Stimulated activated CD4-positive, alpha-beta T cell treated with anti-CD3 and anti-CD28 coated beads, Interleukin-1b, Interleukin-23, amount 100 ng/mL, for 24 hours (primary cell): ENCODE measurements at places on chromosomes 12 and 14.

DNA sequence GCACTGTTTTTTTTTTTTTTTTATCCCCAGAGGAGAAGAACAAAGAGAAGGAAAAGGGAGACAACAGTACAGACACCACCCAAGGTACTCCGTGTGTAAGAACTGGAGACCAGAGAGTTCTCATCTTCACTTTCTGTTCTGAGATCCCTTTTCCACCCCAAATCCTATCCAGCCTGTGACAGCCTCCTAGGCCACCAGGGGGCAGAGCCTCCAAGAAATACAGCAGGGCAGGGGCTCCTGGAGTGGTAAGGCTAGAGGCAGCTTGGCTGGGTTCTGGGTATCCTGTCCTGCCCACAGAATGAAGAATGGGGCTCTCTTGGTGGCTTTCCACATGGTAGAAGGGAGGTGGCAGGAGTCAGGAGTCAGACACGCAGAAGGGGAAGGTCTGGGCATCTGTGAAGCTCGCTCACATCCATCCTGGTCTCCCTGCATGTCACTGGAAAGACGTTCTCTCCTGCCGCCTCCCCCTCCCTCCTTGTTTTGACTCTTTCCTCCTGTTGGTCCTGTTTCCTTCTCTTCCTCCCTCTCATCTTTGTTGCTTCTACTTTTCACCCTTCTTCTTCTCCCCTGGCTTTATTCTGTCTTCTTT is 12.0 kb downstream of the CLSTN3 start:
- peak; percentile 36 for DNase-seq

GRCh38 chr12:10214895-10215267 is 2.2 kb downstream of the GABARAPL1 start:
- no peak for DNase-seq

GRCh38 chr14:53231171-53231570 is 78.0 kb upstream of the DDHD1 start:
- DNase-seq = no peak

DNA sequence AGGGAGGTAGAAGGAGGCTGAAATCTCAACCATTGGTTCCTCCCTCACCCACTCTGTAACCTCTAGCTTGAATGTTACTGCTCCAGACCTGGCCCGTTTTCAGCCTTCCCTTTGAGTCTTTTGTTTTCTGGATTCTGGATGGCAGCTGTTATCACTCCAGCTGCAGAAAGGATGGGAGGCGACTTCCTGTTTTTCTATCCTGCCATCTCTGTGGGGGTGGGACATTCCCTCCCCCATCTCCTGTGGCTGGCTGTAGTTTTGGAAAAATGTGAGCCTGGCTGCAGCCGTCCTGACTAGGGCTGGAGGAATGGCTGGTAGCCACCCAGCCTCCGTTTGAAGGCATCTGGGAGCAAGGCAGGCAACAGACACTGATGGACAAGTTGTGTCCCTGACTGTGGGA is 2.9 kb upstream of the PPFIBP1 start:
- no peak for DNase-seq

DNA sequence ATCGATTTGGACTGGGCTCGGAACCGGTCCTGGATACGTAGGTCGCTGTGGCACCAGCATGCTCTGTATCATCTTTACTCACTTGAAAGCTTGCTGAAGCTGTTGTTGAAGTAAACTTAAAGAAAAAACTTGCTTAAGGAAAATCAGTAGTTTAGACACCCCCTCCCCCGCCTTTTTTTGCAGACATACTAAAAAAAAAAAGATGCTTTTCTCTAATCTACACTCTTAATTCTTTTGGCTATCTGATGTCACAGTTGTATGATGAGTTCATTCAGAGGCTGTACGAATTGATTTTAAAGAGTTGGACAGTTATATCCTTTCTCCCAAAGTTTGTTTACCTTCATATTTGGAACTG is 865 bp downstream of the FRS2 start:
- DNase-seq = no peak

DNA sequence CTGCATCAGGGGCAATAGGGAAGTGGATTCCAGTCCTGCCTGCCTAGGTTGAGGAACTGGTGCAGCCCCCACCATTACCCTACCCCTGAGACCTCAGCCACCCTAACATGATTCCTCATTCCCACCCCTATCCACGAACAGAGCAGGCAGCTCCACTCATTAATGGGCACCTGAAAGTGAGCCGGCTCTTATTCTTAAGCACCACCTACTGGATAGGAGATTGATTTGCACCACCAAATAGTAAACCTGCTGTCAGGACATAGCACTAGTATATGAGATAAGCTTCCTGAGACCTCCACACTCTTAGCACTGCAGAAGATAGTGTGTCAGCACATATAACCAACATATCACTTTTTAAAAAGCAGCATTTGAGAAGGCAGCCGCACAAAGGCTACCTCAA is 573.2 kb downstream of the SOX5 start:
- no peak for DNase-seq

DNA sequence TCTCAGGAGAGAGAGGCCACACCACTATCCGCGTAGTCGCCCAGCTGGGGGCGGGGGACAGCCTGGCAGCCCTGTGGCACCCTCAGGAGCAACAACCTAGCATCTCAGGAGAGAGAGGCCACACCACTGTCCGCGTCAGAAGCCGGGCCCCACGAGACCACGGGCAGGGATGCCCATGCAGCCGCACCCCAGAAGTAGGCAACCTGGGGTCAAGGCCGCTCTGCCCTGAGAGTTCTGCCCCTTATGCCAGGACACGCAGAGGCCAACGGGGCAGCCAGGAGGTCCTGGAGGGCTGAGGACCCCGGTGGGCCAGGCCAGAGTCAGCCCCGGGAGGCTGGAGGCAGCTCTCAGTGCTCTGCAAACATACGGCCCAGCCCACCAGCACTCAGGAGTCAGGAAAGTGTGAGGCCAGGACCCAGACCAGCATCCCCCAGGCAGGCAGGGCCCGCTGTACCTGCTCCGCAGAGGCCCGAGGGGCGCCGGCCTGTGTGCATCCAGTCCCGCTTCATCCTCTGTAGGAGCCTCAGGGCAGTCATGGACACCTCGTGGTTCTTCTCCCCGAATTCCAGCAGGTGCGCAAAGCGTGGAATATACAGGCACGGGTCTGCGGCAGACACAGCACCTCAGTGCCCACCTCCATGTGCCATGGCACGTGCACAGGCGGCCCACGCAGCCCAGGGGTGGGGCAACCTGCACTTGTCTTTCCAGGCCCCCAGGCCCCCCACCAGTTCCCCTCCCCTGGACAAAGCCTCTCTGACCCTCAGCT is 7.3 kb upstream of the BTBD6 start:
- DNase-seq = no peak

GRCh38 chr14:49164074-49164473 is 422.1 kb downstream of the RPS29 start:
- DNase-seq = no peak

DNA sequence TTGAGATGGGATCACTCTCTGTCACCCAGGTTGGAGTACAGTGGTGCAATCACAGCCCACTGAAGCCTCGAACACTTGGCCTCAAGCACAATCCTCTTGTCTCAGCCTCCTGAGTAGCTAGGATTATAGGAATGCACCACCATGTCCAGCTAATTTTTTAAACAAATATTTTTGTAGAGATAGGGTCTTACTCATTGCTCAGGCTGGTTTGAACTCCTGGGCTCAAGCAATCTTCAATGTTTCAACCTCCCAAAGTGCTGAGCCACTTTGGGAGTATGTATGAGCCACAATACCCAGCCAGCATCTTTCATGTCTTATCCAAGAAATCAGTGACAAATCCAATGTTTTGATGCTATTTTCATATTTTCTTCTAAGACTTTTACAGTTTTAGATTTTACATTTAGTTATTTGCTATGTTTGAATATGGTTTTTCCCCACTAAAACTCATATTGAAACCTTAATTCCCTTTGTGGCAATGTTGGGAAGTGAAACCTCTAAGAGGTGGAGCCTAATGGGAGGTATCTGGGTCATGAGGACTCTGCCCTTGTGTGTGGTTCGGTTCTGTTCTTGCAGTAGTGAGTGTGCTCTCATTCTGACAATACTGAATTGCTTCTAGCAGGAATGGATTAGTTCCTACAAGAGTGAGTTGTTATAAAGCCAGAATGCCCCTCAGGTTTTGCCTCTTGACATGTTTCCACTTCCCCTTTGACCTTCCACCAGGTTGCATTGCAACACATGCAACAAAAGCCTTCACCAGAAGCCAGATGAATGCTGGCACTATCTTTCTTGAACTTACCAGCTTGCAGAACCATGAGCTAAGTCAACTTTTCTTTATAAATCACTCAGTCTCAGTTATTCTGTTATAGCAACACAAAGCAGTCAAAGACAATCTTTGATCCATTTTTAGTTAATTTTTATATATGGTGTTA is 80.8 kb upstream of the AMIGO2 start:
- DNase-seq = no peak

- DNase-seq = no peak
Measured at GRCh38 chr12:24600996-24601395, 347.9 kb downstream of the BCAT1 start.

- DNase-seq = no peak
Measured at GRCh38 chr14:64801800-64802199, 77.9 kb downstream of the SPTB start.
